Cardiac muscle cell (in vitro differentiated cells and primary cell): ENCODE measurements at places on chromosomes 6 and 20. TPM values are rescaled to one million over a fixed set of nuclear protein-coding genes. Genes with fewer than 3 reads are reported as not detected.

GRCh38 chr6:156013155-156013554 lies 557.5 kb upstream of the NOX3 start:
- DNase-seq = no peak

DNA sequence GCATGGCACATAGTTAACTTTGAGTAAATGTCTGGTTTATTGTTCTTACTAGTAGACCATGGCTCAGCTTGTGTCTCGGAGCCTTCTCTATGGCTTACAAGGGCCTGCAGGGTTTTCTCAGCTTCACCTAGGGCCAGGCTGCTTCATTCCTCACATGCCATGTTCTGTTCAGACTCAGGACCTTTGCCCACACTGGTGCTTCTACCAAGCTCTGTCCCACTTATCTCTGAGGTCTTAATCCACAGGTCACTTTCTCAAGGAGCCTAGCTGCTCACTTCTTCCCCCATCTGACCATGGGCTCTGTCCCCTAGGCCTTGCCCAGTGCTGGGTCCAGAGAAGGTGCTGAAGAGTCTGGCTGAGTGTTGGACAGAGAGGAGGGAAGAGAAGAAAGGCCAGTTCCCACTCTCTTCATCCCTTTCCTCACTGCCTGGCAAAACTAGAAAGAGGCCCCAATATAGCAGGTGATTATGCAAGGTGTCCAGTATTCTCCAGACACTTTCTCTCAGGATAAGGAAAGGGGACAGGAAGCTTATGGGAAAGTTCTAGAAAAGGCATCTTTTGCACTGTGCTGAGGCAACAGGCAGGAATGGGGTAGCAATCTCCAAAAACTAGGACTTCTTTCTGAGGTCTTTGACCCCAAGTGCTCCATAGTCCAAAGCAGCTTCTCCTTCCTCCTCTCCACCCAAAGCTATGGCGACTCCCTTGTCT lies 40.0 kb downstream of the COX4I2 start:
- DNase-seq = no peak

OTOR gene
- total RNA-seq = not detected in 2 replicates

ENPP3 gene
- 0.09 and 0.39 TPM in 2 replicates for total RNA-seq
